MG63 (cell line): ENCODE measurements at places on chromosomes 1 and 21.

DNA sequence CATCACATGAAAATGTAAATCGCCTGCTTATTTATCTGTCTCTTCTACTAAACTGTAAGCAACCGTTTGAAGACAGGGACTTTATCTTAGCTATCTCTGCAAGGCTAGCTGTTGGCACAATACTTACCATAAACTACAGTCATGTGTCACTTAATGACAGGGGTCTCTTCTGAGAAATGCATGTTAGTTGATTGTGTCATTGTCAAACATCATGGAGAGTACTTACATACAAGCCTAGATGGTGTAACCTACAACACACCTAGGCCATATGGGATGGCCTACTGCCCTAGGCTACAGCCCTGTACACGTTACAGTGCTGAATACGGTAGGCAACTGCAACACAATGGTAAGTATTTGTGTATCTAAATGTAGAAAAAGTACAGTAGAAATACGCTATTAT is 267.9 kb downstream of the SDCCAG8 start:
- no peak for DNase-seq

- no peak for DNase-seq
These were observed 366.2 kb upstream of the ADAMTS5 start for GRCh38 chr21:27333096-27333495.

DNA sequence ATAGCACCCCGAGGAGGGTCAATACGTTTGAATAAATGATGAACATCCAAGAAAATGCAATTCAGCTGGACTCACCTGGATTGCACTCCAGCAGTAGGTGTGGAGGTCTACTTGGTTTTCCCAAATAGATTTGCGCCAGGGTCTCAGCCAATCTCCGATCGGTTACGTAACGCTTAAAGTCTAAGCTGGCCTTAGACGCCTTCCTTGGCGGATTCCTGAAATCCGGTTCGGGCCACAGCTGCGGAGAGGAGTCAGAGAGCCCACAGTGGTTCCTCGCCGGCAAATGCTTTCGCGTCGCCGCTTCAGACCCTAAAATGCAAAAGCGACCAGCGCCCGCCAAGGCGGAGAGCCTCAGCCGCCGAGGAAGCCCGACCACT is 322 bp downstream of the TFB2M start:
- DNase-seq, result no peak

DNA sequence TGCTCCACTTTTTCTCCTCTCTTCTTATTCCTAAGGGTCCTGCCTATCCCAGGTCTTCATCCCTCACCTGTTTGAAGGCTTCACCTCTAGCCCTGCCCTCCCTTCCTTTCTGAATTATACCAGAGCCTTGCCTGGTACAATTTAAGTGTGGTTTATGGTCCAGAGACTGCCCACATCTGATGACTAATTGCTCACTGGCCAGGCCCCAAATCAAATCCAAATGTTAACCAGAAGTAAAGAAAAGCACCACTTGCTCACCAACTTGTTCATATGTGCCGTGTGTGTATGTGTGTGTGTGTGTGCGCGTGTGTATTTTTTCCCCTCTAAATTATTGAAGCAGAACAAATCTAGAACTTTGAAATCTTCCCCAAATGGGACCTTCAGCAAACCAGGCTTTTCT is 26.4 kb downstream of the MYOM3 start:
- peak; percentile 57 for DNase-seq

DNA sequence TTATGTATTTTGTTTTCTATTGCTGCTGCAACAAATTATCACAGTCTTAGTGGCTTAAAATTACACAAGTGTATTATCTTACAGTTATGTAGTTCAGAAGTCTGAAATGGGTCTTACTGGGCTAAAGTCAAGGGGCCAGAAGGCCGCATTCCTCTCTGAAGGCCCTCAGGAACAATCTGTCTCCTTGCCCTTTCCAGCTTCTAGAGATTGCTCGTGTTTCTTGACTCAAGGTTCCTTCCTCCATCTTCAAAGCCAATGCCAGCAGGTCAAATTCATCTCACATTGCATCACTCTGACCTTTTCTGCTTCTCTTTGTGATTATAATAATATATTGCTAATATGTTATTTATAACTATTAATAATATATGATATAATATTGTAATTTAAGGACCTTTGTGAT is 97.1 kb downstream of the DIRAS3 start:
- no peak for DNase-seq

DNA sequence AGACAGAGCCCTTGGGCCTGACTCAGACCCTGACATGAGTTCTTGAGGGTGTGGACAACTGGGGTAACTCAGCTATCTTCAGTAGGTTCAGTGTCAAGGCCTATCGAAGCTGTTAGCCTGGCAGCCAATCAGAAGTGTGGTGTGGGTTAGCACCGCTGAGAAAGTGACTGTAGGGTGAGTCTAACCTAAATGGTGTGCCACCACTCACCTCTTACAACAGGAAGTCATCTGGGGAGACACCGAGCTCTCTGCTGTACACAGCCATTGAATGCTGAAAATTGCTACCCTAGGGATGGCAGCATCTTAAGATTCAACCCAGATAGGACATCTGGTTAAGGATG is 44.6 kb downstream of the RASSF5 start:
- DNase-seq, result no peak

GRCh38 chr1:230151924-230152468 is 85.0 kb downstream of the GALNT2 start:
- no peak for DNase-seq

- DNase-seq, result no peak
These were observed 5.8 kb downstream of the AVPR1B start for GRCh38 chr1:206111271-206111927.

GRCh38 chr21:46540087-46540710 is 64.7 kb downstream of the S100B start:
- no peak for DNase-seq

- no peak for DNase-seq
These were observed 127.2 kb downstream of the LACTBL1 start for GRCh38 chr1:22845398-22845935.

GRCh38 chr1:28113242-28113572 is 24.8 kb upstream of the EYA3 start:
- no peak for DNase-seq

DNA sequence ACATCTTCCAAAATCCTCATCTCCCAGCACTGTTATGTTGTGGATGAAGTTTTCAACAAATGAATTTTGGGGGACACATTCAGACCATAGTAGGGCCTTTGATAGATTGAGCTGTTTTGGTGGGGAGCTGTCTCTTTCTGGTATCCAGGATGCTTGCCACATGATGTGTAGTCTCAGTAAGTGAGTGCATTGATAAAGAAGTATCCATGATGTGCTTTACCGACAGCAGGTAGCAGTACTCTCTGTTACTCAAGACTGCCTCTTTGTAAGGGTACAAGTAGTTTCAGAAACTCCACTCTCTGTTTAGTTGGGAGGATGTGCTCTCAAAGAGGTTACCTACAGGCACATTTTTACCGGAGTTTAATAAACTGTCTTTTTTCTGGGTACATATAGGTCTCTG is 26.5 kb downstream of the DYRK1A start:
- no peak for DNase-seq

DNA sequence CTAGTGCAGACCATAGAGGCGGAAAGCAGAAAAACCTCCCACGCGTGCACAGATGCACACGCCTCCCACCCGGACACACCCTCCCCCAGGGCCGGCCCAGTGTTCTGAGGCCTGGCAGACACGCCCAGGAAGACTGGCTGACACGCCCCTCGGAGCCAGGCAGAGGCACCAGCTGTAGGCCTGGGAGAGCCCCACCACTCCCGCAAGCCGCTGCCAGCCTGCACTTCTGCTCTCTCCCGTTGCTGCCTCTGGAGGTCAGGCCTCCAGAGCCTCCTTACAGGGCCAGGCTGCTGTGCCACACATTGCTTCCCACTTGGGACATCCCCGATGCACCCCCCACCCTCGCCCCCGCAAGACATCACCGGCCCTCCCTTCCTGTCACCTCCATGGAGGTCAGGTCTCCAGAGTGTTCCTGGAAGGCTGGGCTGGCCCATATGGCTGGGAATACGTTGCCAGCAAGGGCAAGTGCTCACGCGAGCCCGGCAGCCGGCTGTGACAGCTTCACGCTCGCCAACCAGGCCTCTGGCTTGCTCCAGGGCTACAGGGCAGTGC is 40.4 kb downstream of the CASZ1 start:
- DNase-seq, result peak; percentile 57
